ENCODE measurements at places on chromosomes 7 and 10. TPM values are rescaled to one million over a fixed set of nuclear protein-coding genes. Genes with fewer than 3 reads are reported as not detected.

DNA sequence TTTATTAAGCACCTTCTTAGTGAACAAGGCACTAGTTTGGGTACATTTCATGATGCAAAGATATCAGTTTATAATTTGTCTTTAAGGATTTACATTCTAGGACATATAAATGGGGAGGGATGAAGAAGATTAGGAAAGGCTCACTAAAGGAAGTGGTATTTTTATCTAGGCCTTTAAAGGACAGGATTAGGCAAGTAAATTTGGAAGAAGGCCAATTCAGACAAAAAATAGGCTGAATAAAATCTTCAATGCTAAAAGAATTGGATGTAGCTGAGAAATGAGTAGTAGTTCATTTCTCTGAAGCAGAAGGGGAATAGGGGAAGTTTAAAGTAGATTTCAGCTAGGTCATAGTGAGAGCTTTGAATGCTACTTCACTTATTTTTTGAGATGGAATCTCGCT is 4.8 kb upstream of the FAM24B start:
- DNase-seq, result no peak

DNA sequence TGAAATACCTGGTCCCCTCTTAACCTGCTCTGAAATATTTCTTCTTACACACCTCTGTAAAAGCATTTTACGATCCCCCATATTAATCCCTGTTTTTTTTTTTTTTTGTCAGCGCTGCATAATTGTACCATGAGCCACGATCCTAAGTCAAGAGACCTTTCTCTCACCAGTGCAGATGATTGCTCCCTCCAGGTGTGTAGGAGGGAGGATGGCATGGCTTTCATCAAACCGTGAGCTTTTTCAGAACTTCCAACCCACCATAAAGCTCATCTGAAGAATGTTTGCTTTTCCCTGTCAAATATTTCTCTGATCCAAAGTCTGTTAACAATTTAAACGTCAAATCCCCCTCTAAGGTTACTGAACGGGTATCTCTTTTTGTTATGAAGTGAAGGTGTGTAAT is 28.2 kb upstream of the SEPHS1 start:
- DNase-seq, result no peak

- no peak for DNase-seq
These were observed 31.7 kb upstream of the LBX1 start for GRCh38 chr10:101260764-101261481.

DNA sequence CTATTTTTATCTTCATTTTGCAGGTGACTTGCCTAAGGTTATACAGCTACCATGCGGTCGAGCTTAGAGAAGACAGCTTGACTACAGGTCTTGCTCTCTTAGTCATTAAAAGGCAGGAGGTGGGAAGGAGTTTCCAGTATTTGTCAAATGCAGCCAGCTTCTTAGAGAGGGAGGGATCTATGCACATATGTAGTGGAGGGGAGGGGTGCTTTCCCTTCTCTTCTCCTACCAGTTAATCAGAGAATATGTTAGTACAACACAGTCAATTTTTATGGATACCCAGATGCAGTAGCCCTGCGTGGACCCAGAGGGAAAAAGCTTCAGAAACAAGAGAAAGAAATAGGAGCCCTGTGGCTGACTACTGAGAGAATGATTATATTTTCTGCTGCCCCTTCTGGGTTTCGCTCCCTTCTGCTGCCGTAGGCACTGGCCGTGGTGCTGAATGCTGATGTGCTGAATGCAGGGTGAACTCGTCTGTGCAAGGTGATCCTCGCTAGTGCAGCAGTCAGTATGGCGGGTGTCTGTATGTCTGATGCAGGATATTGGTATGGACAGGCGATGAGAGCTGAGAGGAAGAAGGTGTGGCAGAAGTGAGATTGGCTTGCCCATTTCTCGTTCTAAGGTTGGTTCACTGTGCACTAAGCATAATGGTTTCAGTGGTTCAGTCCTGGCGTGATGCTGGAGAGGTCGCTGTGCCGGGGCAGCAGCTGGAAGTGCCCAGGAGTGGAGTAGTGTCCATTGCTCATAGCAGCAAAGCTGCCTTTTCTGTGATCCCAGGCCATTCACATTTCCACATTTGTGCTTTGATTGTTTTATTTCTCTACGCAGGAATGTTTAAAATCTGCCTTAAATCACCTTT is 189.2 kb upstream of the PODXL start:
- peak; percentile 44 for DNase-seq

DNA sequence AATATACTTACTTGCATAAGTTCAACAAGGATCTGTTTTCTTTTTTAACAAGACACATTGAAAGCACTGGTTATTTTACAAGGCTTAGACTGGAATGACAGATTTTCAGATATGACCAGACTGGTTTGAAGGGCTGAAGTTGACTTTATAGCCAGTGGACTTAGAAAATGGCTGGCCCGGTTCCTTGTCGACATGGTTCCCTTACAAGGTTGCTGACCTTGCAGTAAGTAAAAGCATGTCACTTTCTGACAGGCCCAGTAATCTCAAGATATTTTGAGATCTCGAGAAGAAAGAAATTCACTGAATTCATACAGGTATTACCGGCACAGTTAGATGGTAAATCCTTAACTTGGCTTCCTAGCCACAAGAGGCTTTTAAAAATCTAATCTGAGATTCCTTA is 136.5 kb downstream of the COBL start:
- DNase-seq, result no peak

GRCh38 chr10:35565602-35566081 is 39.5 kb upstream of the GJD4 start:
- no peak for DNase-seq

DNA sequence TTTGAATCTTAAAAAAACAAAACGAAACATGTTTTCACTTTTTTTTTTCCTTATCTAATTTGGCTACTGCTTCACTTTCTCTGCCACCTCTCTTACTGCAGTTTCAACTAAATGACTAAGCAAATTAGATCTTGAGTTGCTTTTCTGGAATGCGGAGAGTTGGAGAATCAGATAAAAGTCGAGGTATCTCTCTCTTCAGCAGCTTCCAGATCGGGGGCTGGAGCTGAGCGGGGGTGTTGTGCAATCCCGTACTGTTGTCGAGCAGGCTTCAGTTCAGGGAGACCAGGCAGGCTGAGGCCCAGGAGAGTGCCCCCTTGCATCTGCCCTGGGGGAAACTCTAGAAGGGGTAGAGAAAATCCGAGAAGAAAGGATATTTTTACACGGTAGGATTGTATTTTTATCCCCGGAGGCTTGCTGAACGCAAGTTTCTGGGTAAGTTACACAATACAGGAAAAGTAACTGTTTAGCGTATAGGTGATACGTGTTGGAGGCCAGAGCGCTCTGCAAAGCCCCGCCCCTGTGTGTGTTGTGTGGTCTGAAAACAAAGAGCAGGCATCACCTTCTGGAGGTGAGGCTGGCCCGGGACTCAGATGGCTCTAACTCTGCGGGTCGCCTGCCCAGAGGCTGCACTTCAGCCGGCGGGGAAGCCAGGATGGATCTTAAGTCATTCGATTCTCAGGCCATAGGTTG is 116.6 kb downstream of the KLF6 start:
- DNase-seq, result peak; percentile 69

DNA sequence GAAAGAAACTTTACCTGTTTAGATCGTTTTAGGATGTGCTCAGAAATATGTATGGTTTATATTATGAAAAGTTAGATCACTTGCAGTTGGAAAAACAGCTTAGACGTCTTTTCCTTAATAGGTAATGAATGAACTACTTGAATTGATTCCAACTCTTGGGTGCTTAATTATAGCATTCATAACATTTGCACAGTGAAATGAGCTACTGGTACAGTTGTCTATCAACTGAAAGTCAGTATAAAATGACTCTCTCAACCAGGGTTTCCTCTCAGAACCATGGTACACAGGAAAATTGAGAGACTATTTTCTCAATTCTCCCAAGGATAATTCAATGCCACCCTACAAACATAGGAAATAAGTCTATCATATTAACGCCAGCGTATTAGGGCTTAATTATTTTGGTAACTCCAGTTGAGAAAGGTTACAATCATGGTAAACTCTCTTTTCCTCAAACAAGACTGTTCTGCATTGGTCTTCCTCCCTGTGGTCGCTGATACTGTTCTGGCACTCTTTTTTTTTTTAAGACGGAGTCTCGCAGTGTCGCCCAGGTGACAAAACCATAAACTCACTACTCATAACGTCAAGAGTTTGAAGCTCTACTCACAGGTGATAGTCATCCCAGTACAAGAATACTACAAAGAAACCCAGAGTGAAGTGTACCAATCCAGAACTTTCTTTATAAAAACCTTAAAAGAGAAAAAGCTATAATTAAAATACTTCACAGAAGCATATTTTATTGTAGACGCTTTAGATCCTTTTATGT is 2.0 kb downstream of the ANLN start:
- DNase-seq, result peak; percentile 53

PLAC9 gene
- total RNA-seq, result not detected

WASHC2A gene
- 33.3 TPM for total RNA-seq

ASB10 gene
- not detected for total RNA-seq

AVPI1 gene
- total RNA-seq, result 1.8 TPM

SNX10 gene
- 59.3 TPM for total RNA-seq

Measured in activated CD8-positive, alpha-beta memory T cell treated with anti-CD3 and anti-CD28 coated beads, Interleukin-2, amount 10 ng/mL, durations not matched to agents 7 days and 5 days (primary cell).